ENCODE measurements at places on chromosomes 16 and 17.

- DNase-seq: no peak
Observed at GRCh38 chr16:83040174-83040573, 413.4 kb downstream of the CDH13 start.

GRCh38 chr16:19499481-19499880 lies 22.4 kb downstream of the GDE1 start:
- DNase-seq: no peak

GRCh38 chr17:17118399-17118798 lies 76.1 kb downstream of the MPRIP start:
- DNase-seq: no peak

GRCh38 chr17:7903154-7904103 lies 12.7 kb downstream of the RNF227 start:
- no peak for DNase-seq

- no peak for DNase-seq
Observed at GRCh38 chr16:87728026-87728425, 37.8 kb downstream of the KLHDC4 start.

- no peak for DNase-seq
Observed at GRCh38 chr17:29582772-29583171, 6.7 kb downstream of the GIT1 start.

DNA sequence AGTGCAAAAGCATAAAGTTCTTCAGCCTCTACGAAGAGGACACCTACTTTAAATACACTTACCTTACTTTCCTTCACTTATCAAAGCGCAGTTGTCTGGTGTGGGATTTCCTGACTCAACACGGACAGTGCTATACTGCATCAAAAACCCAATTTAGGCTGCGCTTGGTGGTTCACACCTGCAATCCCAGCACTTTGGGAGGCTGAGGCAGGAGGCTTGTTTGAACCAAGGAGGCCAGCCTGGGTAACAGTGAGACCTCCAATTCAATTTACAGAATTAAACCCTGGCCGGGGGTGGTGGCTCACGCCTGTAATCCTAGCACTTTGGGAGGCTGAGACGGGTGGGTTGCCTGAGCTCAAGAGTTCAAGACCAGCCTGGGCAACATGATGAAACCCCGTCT lies 4.1 kb downstream of the JMJD6 start:
- no peak for DNase-seq

DNA sequence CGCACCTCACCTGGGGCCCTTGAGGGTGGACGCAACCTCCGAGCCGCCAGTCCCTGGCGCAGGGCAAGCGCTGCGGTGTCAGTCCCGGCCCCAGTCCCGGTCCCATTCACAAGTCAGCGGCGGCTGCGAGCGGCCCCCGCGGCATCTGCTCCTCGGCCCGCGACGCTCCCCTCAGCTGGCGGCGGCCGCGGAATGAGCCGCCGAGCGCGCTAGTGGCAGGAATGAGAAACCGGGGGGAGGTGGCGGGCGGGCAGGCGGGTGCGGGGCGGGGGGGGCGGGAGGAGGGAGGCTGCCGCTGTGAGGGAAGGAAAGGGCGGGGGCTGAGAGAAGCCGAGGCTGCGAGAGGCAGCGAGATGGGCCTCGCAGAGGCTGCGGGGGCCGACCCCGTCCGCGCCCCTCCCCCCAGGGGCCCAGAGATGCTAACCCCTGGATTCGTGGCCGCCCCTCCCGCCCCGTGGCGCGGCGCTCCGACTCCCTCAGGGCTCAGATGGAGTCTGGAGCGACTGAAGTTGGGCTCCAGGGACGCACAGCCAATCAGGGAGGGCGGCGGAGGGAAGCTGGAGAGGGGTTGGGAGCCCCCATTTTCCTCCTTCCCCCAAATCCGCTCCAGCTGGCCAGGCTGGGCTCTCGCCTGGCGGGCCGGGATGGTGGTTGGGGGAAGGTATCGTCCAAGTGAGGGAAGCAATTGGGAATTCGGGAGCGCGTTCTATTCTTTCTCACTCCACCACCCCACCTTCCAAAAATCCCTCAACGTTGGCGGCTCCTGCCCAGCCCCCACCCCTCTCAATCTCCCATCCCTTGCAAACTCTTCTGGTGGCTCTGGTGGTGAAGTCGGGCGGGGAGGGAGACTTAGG lies at the start of gene CDH11:
CDH11 (minus strand) TSS at position 194 of the 854 bp plus-strand sequence. CDS start 117,194 bp downstream, outside the sequence.
- no peak for DNase-seq

DNA sequence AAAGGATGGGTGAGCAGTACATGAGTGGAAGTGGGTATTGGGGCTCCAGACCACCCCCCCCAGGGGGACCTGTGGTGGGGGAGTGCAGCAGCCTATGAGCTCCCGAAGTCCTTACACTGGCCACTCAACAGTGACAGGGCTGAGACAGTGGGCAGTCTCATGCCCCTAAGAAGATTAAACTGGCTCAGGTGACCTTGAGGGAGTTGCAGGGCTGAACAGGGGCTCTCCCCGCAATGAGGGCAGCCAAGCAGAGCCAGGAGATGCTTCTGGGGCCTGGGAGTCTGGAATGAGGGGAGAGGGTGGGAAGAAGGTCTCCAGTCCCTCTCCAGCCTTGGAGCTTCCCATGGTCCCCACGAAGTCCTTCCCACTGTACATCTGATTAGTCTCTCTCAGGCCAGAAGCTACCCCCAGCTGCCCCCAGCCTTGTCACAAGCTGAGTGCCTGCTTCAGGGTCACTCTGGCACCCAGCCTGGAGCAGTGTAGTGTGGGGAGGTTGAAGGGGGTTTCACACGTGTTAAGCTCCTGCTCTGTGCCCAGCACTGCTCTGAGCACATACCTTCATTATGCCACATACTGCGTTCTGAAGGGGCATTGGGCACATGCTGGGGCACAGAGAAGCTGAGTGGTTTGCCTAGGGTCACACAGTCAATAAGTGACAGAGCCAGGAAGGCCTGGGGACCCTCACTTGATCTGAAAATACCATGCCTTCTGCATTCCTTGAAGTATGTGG lies 1.0 kb upstream of the CDH16 start:
- DNase-seq: no peak

GRCh38 chr17:6495450-6496115 lies 51.3 kb downstream of the PIMREG start:
- DNase-seq: no peak

GRCh38 chr17:47807421-47807820 lies 14.2 kb downstream of the OSBPL7 start:
- no peak for DNase-seq

GRCh38 chr16:85394456-85395206 lies 218.5 kb upstream of the GSE1 start:
- no peak for DNase-seq

GRCh38 chr17:35087731-35088355 lies 24.3 kb upstream of the RFFL start:
- no peak for DNase-seq

- no peak for DNase-seq
Observed at GRCh38 chr17:1071103-1071825, 74.3 kb downstream of the TIMM22 start.

- no peak for DNase-seq
Observed at GRCh38 chr17:49061524-49061943, 64.3 kb downstream of the IGF2BP1 start.

DNA sequence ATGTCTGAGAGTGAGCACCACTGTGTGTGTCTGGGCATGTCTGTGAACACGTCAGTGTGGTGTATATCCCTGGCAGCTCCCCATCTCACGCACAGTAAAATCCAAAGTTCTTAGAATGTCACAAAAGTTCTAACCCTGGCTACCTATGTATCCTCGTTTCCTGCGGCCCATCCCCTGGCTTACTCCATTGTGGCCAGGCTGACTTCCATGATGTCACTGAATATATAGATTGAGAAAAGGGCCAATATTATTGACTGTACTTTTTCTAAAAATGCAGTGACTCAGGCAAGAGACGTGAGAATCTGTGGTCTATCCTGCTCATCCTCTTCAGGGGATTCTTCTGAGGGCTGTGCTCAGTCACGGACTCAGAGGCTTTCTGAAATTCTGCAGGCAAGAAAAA lies 963 bp upstream of the METTL22 start:
- no peak for DNase-seq

DNA sequence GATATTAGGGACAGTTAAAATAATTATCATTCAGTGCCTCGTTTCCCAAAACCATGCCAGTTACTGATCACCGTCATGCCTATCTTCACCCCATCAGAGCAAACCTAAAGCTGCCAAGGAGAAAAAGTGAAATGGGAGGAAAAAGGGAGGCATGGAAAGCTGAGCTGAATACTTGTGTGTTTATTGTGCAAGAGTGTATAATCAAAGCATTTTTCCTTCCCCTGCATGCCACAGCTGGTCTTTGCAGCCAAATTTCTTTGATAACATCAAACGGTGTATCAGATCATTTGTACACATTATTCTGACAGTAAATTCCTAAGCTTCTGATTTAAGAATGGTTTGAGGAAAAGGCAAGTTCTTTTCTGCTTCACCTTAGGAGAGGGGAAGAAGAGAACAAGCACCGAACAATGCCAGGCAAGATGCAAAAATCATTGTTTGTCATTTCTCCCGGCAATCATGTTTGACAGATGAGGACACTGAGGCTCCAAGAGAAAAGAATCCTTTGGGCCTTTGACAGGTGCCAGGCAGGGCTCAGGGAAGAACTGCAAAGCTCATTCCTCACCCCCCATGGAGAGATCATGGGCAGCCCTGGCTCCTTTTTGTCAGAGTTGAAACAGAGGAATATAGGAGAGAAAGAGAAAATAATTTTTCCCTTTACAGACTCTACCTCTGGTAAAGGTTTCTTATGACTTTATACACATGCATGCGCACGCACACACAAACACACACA lies 51.4 kb upstream of the ARHGAP44 start:
- DNase-seq: no peak

DNA sequence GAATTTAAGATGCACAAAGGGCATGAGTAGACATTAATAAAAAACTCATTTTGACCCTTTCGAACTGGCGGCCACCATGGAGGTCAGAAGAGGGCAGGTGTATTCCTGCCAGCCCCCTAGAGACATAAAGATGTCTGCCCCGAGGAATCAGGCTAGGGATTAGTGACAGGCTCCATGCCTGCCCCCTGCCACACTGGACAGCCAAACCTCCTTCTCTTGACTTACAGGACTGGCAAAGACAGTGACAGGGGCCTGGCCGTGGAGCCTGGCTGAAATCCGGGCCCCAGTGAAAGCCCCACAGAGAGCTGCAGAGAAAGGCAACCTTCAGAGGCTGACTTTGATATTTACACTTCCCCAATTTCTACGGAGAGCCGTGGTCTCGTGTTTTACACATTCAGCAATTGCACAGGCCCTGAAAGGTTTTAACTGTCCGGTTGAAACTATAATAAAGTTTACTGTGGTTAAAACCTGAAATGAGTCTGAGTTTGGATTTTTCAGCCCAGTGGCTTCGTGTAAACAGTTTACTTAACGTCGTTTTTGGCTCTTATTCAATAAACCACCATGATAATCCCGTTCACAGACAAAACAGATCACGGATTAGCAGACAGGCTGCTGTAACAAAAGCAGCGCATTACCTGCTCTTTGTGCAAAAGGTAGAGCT lies 243.9 kb upstream of the MYOCD start:
- DNase-seq: peak; percentile 5

DNA sequence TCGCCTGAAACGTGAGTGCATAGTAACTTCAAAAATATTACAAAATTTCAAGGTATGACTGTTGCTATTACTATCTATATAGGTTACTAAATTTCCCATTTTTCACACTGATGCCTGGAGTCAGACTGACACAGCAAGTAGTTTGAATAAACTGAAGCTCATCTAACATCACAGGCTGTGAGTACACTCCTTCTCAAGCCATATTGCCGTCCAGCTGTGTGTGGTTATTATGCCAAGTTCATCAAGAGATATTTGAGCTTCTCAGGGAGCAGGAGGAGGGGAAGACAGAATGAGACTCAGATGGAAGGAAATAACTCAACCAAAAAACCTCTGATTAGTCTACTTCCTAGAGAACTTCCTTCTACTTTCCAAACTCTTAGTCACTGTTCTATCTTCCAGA lies 473.9 kb downstream of the TOX3 start:
- DNase-seq: no peak

DNA sequence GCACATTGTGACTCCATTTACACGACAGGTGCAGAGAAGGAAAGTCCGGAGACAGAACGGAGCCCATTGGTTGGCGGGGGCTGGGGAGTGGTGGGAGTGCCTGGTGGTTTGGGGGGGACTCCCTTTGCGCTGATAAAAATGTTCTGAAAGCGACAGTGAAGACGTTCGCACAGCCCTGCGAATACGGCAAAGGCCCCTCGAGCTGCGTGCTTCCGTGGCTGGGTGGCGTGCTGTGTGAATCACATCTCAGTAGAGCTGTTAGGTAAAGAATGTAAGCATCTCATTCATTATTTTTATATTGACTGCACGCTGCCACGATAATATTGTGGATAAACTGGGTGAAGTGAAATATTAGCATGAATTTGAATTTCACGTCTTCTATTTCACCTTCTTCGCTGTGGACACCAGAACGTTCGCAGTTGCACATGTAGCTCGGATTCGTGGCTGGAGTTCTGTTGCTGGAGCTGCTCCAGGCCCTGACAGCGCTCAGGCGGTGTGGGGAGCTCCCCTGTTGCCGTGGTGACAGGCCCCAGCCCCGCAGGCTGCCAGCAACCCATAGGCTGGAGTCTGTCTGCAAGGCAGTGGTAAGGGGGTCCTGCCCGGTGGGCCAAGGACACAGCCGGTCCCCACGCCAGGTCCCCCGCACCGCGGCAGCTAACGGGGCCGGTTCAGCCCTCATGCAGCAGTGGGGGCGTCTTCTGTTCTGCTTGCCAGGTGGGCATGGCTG lies 44.6 kb downstream of the SOX8 start:
- no peak for DNase-seq

- DNase-seq: peak; percentile 68
Observed at GRCh38 chr17:63425483-63425882, 20.6 kb downstream of the CYB561 start.

DNA sequence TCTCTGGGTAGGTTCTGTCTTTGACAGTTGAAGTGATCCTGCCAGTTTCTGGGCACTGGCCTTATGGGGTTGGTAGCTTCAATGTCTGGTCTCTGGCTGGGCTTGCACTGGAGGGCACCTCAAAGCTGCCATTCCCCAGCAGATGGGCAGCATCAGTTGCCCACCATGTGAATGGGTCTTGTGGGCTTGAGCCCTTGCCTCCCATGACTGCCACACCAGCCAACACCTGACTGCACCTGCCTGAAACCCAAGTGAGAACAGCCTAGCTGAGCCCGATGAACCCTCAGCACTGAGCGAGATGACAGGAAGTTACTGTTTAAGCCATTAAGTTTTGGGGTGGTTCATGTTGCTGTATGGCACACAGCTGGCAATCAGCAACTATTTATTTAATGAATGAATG lies 69.1 kb upstream of the AXIN2 start:
- no peak for DNase-seq

Measured in germinal center (tissue), 1 donor.